Smooth muscle cell of trachea (primary cell): ENCODE measurements at places on chromosomes 6 and 20. TPM values are rescaled to one million over a fixed set of nuclear protein-coding genes. Genes with fewer than 3 reads are reported as not detected.

MACROD2 gene
- total RNA-seq, result 0.50 and 1.5 TPM in 2 replicates

PRSS16 gene
- not detected in 2 replicates for total RNA-seq

SAMD10 gene
- total RNA-seq, result 0.58 and 0.99 TPM in 2 replicates

CDYL gene
- 20.8 and 25.8 TPM in 2 replicates for total RNA-seq

VWA7 gene
- 0.50 and 1.2 TPM in 2 replicates for total RNA-seq

LCA5 gene
- total RNA-seq, result 4.8 and 8.3 TPM in 2 replicates

ULBP3 gene
- 12.6 and 28.4 TPM in 2 replicates for total RNA-seq

NKAIN2 gene
- total RNA-seq, result not detected in 2 replicates
